ENCODE measurements at places on chromosomes 3 and 15. TPM values are rescaled to one million over a fixed set of nuclear protein-coding genes. Genes with fewer than 3 reads are reported as not detected.

RTP3 gene
- not detected for total RNA-seq

AP3B2 gene
- 0.77 TPM for total RNA-seq

IGF2BP2 gene
- total RNA-seq, result 17.1 TPM

ANKDD1A gene
- 1.3 TPM for total RNA-seq

DCLK3 gene
- not detected for total RNA-seq

NRROS gene
- total RNA-seq, result 0.04 TPM

WDR93 gene
- 0.26 TPM for total RNA-seq

CYP8B1 gene
- not detected for total RNA-seq

CNOT10 gene
- total RNA-seq, result 28.5 TPM

DPPA4 gene
- not detected for total RNA-seq

EPHA6 gene
- not detected for total RNA-seq

Measured in A549 treated with dexamethasone at 1 μM for 4 hours (cell line).